Mucosa of descending colon (tissue), 3 donors: ENCODE measurements at places on chromosomes 5 and 9. TPM values are rescaled to one million over a fixed set of nuclear protein-coding genes. Genes with fewer than 3 reads are reported as not detected.

DNA sequence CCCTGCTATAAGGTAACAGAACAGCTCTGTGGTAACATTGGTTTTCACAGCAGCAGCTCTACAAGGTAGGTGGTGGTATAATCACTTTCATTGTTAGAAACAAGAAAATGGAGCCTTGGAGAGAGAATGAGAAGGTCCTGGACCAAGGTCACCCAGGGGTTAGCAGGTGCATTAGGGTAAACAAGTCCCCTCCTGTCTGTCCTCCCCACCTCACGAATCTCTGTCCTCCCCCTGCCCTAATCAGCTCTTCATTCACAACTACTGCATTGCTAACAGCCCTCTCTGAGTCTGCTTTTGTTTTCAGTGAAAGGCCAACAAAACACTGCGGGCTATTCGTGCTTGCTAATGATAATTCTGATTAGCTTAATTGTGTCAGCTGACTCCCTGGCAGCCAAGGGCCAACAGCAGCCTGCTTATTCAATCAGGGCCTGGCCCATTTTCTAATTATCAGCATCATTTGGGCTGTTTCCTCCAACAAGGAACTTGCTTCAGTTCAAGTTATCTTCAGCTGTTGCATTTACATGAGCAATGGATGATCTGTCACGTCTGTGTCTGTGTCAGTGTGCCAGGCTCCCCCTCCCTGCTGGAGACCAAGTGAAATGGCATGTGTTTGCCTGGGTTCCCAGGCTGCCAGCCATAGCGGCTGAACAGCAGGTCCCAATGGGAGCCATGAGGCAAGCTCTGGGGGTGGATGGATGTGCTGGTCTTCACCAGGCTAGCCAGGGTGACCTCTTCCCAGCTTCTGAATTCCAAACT lies 56.7 kb upstream of the EQTN start:
- DNase-seq: no peak

The ADAM19 gene
- 8.9 TPM for total RNA-seq

The SV2C gene
- 1.2 TPM for total RNA-seq

The FGF1 gene
- 0.31 TPM for total RNA-seq

- DNase-seq: no peak
Observed at GRCh38 chr5:76732405-76733048, 16.6 kb downstream of the F2R start.

The CENPK gene
- total RNA-seq: 20.5 TPM

DNA sequence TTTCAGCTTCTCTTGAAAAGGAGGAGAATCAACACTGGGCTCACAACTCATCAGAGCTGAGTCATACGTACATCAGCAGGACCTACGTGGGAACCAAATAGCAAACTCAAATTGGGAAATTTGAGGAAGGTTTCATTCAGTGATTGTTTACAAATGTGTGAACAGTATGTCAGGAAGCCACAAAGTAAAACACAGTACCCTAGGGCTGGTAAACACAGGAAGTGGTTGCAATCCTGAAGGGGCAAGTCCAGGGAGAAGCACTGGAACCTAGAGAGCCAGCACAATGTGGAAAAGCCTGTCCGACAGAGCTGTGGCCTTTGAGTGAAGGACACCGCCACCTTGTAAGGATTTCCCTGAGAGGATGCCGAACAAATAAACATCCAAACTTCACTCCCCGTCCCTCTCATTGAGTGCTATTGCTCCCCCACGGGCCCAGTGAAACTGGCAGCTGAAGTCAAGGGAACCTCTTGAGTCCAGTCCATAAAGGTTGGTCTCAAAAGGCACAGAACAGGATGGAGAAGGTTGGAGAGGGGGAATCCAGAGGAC lies 26.7 kb upstream of the RICTOR start:
- no peak for DNase-seq

The GPR151 gene
- not detected for total RNA-seq

GRCh38 chr5:43415935-43416802 lies 4.0 kb upstream of the CCL28 start:
- no peak for DNase-seq

DNA sequence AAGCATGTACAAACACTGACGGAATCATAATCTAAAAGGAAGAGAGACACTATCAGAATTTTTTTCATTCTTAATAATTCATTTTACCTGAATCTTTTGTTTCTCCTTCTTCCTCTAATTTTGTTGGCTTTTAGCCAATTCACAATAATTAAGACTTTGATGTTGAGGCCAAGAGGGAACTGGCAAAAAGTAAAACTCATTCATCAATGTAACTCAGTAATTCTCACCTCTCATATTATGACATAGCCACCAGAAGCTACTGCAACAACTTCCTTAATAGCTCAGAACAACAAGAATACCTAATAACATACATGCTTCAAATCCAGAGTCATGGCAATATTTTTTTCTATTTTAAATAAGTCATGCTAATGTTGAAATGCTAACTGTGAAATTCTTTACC lies 64.5 kb downstream of the MCTP1 start:
- DNase-seq: no peak

The LRRC19 gene
- total RNA-seq: 120 TPM

The C5orf34 gene
- total RNA-seq: 2.9 TPM

- no peak for DNase-seq
Observed at GRCh38 chr5:65846101-65846500, 80.3 kb upstream of the ERBIN start.

The UNC5A gene
- total RNA-seq: 0.07 TPM

- DNase-seq: no peak
Observed at GRCh38 chr9:8071445-8071798, 271.8 kb upstream of the DMAC1 start.

The FOXD4L3 gene
- not detected for total RNA-seq

- no peak for DNase-seq
Observed at GRCh38 chr5:35063414-35063813, 15.7 kb upstream of the AGXT2 start.

- peak; percentile 40 for DNase-seq
Observed at GRCh38 chr5:74056789-74057164, 430.8 kb downstream of the ARHGEF28 start.

DNA sequence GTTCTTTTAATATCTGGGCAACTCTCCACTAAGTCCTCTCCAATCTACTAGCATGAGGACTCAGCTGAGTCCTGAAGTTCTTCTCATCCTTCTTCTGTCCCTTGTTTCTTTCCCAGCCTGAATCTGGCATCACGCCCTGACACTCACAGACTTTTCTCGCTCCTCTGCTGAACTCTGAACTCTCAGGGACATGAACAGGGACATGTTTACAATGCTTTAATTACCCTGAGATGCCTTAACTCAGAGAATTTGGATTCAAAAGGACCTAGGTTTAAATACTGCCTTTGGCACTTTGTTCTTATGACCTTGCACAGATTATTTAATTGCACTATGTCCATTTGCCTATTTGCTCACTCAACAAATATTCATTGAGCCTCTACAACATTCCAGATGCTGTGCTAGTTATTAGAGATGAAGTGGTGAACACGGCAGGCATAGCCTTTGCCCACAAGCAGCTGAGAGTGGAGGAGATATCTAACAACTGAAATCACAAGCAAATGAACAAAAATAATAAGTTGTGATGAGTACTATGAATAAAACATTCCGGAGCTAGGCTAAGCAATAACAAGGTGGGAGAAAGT lies 106.0 kb downstream of the ADRB2 start:
- no peak for DNase-seq

GRCh38 chr5:38927470-38927869 lies 81.7 kb downstream of the OSMR start:
- no peak for DNase-seq

The LHX3 gene
- total RNA-seq: not detected

DNA sequence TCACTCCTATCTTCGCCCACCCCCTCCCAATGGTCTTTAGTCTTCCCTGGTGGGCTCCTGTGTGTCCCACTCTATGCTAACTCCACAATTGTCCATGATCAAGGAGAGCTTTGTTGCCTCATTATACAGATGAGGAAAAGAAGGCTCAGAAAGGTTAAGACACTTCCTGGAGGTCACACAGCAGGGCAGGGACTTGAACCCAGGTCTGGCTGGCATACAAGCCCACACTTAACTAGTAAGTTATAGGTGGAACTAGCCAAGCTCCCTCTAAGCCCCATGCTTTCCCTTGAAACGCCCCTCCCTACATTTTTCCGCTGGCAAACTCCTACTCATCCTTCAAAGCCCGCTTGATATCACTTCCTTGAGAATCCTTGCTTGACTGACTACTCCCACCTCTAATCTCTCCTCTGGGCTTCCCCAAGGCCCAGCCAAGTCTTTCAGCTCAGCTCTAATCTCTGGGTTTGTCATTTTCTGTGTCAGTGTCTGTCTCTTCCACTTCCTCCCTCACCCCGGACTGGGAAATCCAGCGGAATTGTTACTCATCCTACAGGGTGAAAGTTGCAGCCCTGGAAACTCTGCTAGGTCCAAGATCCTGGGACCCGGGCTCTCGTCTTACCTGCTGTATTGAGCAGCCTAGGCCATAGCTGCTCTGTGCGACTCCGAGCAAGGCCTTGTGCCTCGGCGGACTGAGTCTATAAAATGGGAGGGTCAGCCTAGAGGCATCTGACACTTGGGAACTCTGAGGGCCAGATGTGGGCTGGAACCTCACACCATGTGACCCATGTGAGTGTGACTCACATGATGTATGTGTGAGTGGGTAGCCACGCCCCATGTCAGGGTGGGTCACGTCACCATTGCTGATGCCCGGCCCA lies 144.5 kb downstream of the GAPVD1 start:
- no peak for DNase-seq

GRCh38 chr5:127555826-127556225 lies 38.4 kb downstream of the PRRC1 start:
- no peak for DNase-seq

The CAMK4 gene
- 5.5 TPM for total RNA-seq

DNA sequence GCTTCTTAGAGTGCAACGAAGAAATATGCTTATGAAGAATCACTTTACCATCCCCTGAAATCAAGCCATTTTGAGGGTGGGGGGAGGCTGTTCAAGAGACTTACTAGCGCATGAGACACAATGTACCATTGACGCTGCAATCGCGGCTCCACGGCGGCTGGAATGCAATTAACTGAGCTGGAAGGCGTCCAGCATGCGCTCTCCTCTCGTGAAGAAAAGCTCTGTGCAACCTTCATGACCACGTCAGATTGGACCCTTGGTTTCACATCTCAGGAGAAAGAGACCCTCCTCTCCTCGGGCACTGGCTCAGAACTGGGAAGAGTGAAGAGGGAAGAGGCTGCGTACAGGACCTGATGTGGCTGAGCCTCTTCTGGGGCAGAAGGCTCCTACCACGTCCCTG lies 138.5 kb upstream of the IRX2 start:
- DNase-seq: no peak

- DNase-seq: no peak
Observed at GRCh38 chr5:87499478-87500410, 87.0 kb upstream of the CCNH start.

DNA sequence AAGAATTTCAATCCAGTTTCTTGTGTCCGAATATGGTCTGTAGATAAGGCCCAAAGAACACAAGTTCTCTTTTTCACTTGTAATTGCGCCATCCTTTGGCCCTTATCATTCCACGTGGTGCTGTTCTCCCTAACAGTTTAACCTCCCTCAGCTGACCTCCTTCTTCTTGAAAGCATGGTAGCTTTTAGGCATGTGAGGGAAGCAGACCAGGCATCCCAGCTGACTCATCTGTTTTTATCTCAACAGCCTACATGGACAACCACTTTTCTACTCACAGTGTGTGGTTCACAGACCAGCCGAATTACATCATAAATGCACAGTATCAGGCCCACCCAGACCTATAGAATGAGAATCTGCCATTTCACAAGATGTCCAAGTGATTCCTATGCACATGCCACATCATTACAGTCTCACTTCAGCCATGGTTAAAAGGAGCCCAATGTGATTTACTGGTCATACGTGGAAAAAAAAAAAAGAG lies 26.9 kb upstream of the PLIN2 start:
- no peak for DNase-seq

The DNAI1 gene
- total RNA-seq: not detected

GRCh38 chr5:178532666-178533065 lies 57.5 kb downstream of the COL23A1 start:
- no peak for DNase-seq

The VDAC1 gene
- 153 TPM for total RNA-seq

GRCh38 chr9:98992885-98993569 lies 49.3 kb downstream of the COL15A1 start:
- no peak for DNase-seq

DNA sequence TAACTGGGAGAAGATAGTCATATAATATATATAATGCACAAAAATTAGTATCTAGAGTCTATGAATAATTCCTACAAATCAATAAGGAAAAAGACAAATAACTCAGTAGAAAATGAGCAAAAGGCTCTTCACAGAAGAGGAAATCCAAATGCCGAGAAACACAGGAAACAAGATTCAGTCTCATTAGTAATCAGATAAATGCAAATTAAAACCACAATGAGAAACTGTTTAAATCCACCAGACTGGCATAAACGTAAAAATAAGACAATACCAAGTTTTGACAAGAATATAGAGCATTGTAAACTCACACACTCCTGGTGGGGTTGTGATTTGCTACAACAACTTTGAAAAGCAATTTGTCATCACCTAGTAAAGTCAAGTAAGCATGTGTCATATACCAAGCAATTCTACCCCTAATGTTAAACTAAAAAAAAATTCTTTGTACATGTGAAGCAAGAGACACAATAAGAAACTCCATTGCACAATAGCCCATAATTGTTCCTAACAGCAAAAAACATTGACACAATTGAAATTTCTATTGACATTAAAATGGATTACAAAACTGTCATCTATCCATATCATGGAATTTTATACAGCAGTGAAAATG lies 21.0 kb upstream of the UBLCP1 start:
- no peak for DNase-seq

DNA sequence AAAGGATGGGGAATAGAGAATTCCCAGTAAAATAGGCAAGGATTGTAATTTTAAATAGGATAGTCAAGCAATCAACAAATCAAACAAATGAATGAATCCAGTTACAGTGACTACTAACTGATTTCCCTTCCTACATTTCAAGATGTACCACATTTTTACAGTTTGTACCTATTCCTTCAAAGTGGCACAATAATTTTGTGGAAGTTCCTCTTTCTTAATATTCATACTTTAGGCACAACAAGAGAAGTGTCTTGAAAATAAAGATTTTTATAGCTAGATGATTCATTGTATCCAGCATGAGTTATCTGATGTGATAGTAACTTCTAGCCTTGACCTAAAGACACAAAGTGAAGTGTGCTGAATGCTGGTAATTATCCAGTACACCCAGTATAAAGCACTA lies 122.2 kb upstream of the ACOT12 start:
- DNase-seq: no peak

- no peak for DNase-seq
Observed at GRCh38 chr5:131001507-131001906, 163.5 kb downstream of the HINT1 start.

DNA sequence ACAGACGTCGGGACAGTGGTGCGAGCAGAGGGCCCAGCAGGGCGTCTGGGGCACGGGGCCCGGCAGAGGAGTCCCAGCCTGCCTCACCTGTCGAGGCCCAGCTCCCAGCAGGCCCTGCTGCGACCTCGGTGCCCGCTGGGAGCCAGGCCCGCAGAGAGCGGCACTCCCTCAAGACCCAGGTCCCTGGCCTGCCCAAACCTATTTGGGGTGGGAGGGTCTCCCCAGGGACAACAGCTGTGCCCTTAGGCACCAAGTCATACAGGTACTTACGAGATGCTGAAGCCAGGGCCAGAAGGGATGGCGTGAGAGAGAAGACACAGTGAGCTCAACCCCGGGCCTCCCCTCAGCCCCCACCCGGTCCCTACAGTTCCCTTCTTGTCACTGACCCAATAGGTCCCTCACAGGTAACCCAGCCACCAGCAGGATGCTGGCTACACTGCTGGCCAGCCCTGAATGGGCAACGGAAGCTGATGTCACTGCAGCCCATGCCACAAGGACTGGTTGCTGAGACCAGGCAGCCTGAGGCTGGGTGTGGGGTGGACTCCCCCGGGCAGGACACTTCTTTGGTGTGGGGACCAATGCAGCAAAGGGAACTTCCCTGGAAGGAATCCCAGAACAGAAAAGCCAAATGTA lies 3.7 kb downstream of the NSMF start:
- DNase-seq: peak; percentile 51
